Fibroblast of villous mesenchyme (primary cell): ENCODE measurements at places on chromosomes 5 and 9. TPM values are rescaled to one million over a fixed set of nuclear protein-coding genes. Genes with fewer than 3 reads are reported as not detected.

The AJM1 gene
- 0.86 and 1.3 TPM in 2 replicates for total RNA-seq

The SPINK13 gene
- total RNA-seq = not detected in 2 replicates

The PLAC8L1 gene
- not detected in 2 replicates for total RNA-seq

The DAB2IP gene
- total RNA-seq = 36.4 and 47.9 TPM in 2 replicates

The COL23A1 gene
- total RNA-seq = not detected in 2 replicates

The SPARC gene
- total RNA-seq = 1,969 and 2,230 TPM in 2 replicates

The SEC61B gene
- 94.7 and 119 TPM in 2 replicates for total RNA-seq

The IFNA2 gene
- total RNA-seq = not detected in 2 replicates

The C9orf43 gene
- 0.32 and 0.43 TPM in 2 replicates for total RNA-seq

The GFI1B gene
- total RNA-seq = under 0.01 and 0.32 TPM in 2 replicates

The PCA3 gene
- under 0.01 TPM in 1 of 2 replicates, not detected in the other for total RNA-seq

The TRIM23 gene
- total RNA-seq = 26.4 and 31.5 TPM in 2 replicates

The NR2F1 gene
- total RNA-seq = 29.8 and 68.3 TPM in 2 replicates

The TAS2R1 gene
- 0.32 and 0.43 TPM in 2 replicates for total RNA-seq

The PRDM9 gene
- total RNA-seq = not detected in 2 replicates

The DYNC2I2 gene
- total RNA-seq = 52.2 and 59.9 TPM in 2 replicates

The IL33 gene
- total RNA-seq = 1.3 and 7.3 TPM in 2 replicates

The KIF24 gene
- 2.6 and 3.5 TPM in 2 replicates for total RNA-seq

The CAMK4 gene
- total RNA-seq = 1.3 and 3.2 TPM in 2 replicates

The GABRB2 gene
- total RNA-seq = under 0.01 TPM in 1 of 2 replicates, not detected in the other

The FPGS gene
- 77.7 and 93.7 TPM in 2 replicates for total RNA-seq

The MCIDAS gene
- not detected in 2 replicates for total RNA-seq

The PROB1 gene
- total RNA-seq = 3.9 and 4.3 TPM in 2 replicates

The TLX3 gene
- total RNA-seq = not detected in 2 replicates

The ADAMTS16 gene
- total RNA-seq = under 0.01 and 2.6 TPM in 2 replicates

The HTR4 gene
- total RNA-seq = not detected in 2 replicates

The AQP7 gene
- total RNA-seq = not detected in 2 replicates

The STKLD1 gene
- 0.32 and 2.6 TPM in 2 replicates for total RNA-seq

The PCDHB14 gene
- 0.32 and 0.43 TPM in 2 replicates for total RNA-seq

The IL5 gene
- total RNA-seq = not detected in 2 replicates

The ARHGEF39 gene
- total RNA-seq = 0.97 and 3.0 TPM in 2 replicates

The MARCOL gene
- not detected in 2 replicates for total RNA-seq

The PIP5KL1 gene
- total RNA-seq = 2.6 and 3.5 TPM in 2 replicates

The QRFP gene
- not detected in 2 replicates for total RNA-seq
